ENCODE measurements at places on chromosomes 12 and 14.

- no peak overlapping the region for H3K27ac ChIP-seq
- H3K4me3 ChIP-seq, result no peak overlapping the region
- no peaks in the 10 kb centered on the region for H3K27me3 ChIP-seq
- peaks cover 55% of the 10 kb centered on the region for H3K36me3 ChIP-seq
- peaks cover 44% of the 10 kb centered on the region for H3K4me1 ChIP-seq
These were observed 35.9 kb downstream of the CD9 start for GRCh38 chr12:6235906-6236640.

GRCh38 chr12:31815096-31815495 is 86.3 kb upstream of the AMN1 start:
- DNase-seq, result no peak
- no peaks in the 10 kb centered on the region for H3K27me3 ChIP-seq
- no peak overlapping the region for H3K4me3 ChIP-seq
- H3K4me1 ChIP-seq, result no peaks in the 10 kb centered on the region

DNA sequence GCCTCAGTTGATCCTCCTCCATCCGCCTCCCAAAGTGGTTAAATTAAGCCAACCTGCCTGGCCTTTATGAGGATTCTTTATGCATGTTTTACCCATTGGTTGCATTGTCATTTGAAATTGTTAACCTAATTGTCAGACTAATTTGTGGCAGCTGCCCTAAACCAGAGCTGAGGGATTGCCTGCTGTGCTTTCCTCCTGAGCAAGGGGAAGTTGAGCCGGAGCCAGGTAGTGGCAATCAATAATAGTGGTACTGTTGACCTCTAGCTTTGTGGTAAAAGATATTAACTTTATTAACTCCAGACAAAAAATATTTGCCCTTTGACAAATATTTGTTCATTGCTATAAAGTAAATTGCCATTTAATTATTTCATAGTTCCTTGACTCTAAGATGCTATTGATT is 5.6 kb upstream of the HEBP1 start:
- H3K27me3 ChIP-seq, result no peaks in the 10 kb centered on the region

DNA sequence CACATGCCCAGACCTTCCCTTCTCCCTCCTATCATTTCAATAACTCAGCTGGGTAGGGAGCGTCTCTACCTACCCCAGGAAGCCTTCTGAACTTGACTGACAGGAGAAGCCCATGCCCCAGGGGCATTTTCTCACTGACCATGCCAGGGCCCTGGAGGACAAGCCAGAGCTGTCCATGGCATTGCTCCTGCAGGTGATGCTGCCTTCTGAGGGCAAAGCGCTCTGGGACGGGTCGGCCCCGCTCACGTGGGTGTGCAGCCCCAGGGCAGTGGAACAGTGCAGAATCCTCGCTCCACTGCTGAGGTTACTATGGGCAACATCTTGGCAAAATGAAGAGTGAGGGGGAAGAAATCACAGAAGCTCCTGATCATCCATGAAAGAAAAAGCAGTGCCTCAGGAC is 28.5 kb upstream of the CIPC start:
- peaks cover 68% of the 10 kb centered on the region for H3K4me1 ChIP-seq
- H3K27ac ChIP-seq, result peak overlapping the region; percentile 47
- DNase-seq, result no peak
- H3K27me3 ChIP-seq, result no peaks in the 10 kb centered on the region
- H3K36me3 ChIP-seq, result no peaks in the 10 kb centered on the region

GRCh38 chr12:119870457-119870856 is 6.7 kb downstream of the CIT start:
- peaks cover 9% of the 10 kb centered on the region for H3K4me1 ChIP-seq
- no peak for DNase-seq
- H3K36me3 ChIP-seq, result no peaks in the 10 kb centered on the region
- H3K27me3 ChIP-seq, result no peaks in the 10 kb centered on the region
- no peak overlapping the region for H3K27ac ChIP-seq

- peak overlapping the region; percentile 46 for H3K4me3 ChIP-seq
- H3K4me1 ChIP-seq, result peaks cover 71% of the 10 kb centered on the region
- H3K36me3 ChIP-seq, result peaks cover 20% of the 10 kb centered on the region
- peak; percentile 69 for DNase-seq
These were observed 745 bp upstream of the ADCY4 start for GRCh38 chr14:24335461-24336171.

GRCh38 chr12:57614178-57614947 is 3.1 kb downstream of the ARHGEF25 start:
- H3K27ac ChIP-seq, result no peak overlapping the region
- peaks cover 30% of the 10 kb centered on the region for H3K4me1 ChIP-seq
- H3K27me3 ChIP-seq, result peaks cover 31% of the 10 kb centered on the region
- H3K36me3 ChIP-seq, result peaks cover 2% of the 10 kb centered on the region
- H3K4me3 ChIP-seq, result no peak overlapping the region

GRCh38 chr12:52874573-52875435 is 26.0 kb upstream of the KRT78 start:
- no peaks in the 10 kb centered on the region for H3K36me3 ChIP-seq
- no peaks in the 10 kb centered on the region for H3K27me3 ChIP-seq
- no peak for DNase-seq
- peak overlapping the region; percentile 52 for H3K4me3 ChIP-seq
- peaks cover 97% of the 10 kb centered on the region for H3K4me1 ChIP-seq

DNA sequence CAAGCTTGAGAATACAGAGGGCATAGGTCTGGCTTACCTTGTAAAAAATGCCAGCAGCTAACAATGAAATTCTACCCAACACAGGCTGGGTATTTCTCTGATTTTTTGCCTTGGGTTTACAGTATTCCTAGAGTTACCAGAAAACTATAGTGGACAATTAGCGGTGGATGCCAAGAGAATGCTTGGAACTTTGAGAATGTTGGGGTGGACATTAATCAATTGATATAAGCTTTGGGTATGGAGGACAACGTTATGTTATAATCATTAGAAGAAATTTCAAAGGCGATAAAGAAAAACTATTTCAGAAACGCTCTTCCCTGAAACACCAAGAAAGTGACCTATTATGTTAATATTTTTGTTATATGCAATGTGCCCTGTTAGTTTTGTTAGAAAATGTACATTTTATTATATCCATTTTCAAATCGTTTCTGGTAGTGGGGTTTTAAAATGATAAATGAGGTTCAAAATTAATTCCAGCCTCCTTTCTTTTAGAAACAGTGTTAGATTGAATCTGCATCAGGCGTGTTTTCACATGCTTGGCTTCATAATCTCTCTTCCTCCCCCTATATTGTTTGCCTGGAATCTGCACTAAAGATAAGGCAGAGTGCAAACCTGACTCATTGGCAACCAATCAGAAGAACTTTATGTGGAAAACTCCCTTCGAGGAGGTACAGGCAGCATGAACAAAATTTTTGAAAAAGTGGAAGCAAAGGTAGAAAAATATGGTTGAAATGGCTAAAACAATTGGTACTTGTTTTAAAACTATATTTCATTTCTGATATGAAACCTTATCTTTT is 1.4 kb upstream of the PTPRQ start:
- no peak overlapping the region for H3K27ac ChIP-seq
- H3K4me3 ChIP-seq, result no peak overlapping the region
- no peak for DNase-seq
- no peaks in the 10 kb centered on the region for H3K27me3 ChIP-seq

DNA sequence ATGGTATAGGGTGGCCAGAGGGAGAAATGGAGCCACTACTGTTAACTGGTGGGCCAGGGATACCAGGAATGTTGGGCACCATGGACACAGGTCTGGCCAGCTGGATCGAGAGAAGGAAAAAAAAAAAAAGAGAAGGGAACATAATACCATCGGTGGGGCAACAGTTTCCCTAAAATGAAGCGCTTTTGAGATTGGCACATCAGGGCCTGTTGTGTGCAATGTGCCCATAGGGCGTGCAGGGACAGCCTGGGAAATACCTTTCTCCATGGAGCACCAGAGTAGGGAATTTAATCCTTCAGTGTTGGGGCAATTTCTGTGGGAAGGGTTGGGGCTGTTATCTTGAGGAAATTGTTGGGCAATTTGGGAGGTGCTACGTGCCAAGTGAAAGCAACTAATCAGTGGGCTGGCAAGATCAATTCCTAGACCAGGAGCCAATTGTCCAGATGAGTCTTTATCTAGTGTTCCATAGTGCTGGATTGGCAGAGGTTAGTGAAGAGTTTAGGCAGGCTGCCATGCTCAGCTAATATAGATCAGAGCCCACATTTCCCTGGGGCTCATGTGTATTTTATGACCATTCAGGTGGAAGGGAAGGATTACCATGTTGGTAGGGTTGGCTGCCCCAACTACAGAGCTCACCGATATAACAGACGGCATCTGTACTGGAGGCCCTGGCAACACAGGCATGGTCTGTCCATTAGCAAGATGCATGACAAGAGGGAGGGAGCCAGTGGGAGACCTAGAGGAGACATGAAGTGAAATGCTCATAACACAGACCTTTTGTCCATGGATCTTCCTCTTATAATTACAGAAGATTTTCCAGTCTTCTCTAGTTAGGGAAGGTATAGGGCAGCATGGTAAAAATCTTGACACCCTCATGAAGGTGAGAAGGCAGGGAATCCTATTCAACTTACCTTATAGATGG is 25.5 kb upstream of the NPFF start:
- peaks cover 4% of the 10 kb centered on the region for H3K4me1 ChIP-seq
- peak; percentile 35 for DNase-seq
- no peaks in the 10 kb centered on the region for H3K27me3 ChIP-seq
- H3K36me3 ChIP-seq, result peaks cover 99% of the 10 kb centered on the region

GRCh38 chr12:69880571-69880970 is 55.5 kb downstream of the MYRFL start:
- H3K36me3 ChIP-seq, result no peaks in the 10 kb centered on the region
- no peak for DNase-seq
- no peak overlapping the region for H3K27ac ChIP-seq
- H3K4me1 ChIP-seq, result peaks cover 7% of the 10 kb centered on the region
- no peaks in the 10 kb centered on the region for H3K27me3 ChIP-seq
- no peak overlapping the region for H3K4me3 ChIP-seq

GRCh38 chr12:63495974-63496373 is 172.3 kb downstream of the DPY19L2 start:
- no peak overlapping the region for H3K4me3 ChIP-seq
- H3K36me3 ChIP-seq, result no peaks in the 10 kb centered on the region
- H3K27me3 ChIP-seq, result no peaks in the 10 kb centered on the region
- no peaks in the 10 kb centered on the region for H3K4me1 ChIP-seq

- no peak overlapping the region for H3K27ac ChIP-seq
- peaks cover 60% of the 10 kb centered on the region for H3K36me3 ChIP-seq
- no peaks in the 10 kb centered on the region for H3K27me3 ChIP-seq
- H3K4me3 ChIP-seq, result no peak overlapping the region
- peaks cover 5% of the 10 kb centered on the region for H3K4me1 ChIP-seq
These were observed 21.3 kb downstream of the PSMC1 start for GRCh38 chr14:90277581-90278198.

GRCh38 chr12:58363971-58364370 is 422.6 kb downstream of the ATP23 start:
- no peak for DNase-seq
- no peaks in the 10 kb centered on the region for H3K4me1 ChIP-seq
- no peaks in the 10 kb centered on the region for H3K27me3 ChIP-seq
- H3K4me3 ChIP-seq, result no peak overlapping the region
- H3K27ac ChIP-seq, result no peak overlapping the region

DNA sequence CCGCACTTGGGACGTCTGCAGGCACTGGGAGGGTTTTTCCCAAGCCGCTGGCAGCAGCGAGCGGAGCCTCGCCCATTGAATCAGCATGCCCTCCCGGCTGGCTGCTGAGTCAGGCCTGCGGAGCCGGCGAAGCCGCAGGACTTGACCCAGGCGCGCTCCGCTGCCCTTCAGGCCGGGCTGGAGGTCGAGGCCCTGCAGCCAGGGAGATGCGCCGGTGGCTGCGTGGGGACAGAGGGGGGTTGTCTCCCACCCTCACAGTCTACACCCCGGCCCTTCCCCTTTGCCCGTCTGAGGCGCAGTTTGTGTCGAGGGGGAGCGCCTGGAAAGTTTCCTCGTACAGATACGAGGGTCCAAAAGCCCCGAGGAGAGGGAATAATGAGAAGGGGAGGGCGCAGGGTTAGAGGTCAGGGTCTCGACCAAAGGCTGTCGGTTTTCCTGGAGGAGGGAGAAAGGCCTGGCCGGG is 759 bp upstream of the KLC1 start:
- H3K4me3 ChIP-seq, result peak overlapping the region; percentile 100
- peak overlapping the region; percentile 99 for H3K27ac ChIP-seq
- no peaks in the 10 kb centered on the region for H3K27me3 ChIP-seq
- H3K4me1 ChIP-seq, result peaks cover 59% of the 10 kb centered on the region

DNA sequence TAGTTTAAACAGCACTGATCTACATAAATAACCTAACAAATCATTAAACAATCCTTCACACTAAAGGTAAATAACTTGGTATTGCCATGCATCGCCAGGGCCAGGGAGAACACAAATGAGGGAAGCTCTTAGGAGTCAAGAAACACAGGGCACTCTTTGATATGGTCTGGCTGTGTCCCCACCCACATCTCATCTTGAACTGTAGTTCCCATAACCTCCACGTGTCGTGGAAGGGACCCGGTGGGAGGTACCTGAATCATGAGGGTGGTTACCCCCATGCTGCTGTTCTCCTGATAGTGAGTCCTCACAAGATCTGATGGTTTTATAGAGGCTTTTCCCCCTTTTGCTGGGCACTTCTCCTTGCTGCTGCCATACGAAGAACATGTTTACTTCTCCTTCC is 17.3 kb downstream of the TMEM132D start:
- H3K27ac ChIP-seq, result no peak overlapping the region
- H3K4me1 ChIP-seq, result no peaks in the 10 kb centered on the region
- no peak for DNase-seq
- H3K36me3 ChIP-seq, result no peaks in the 10 kb centered on the region
- no peak overlapping the region for H3K4me3 ChIP-seq

- no peaks in the 10 kb centered on the region for H3K27me3 ChIP-seq
- H3K4me3 ChIP-seq, result no peak overlapping the region
- no peak overlapping the region for H3K27ac ChIP-seq
- H3K4me1 ChIP-seq, result no peaks in the 10 kb centered on the region
- H3K36me3 ChIP-seq, result peaks cover 35% of the 10 kb centered on the region
- no peak for DNase-seq
These were observed 100.6 kb downstream of the HEATR5A start for GRCh38 chr14:31319701-31320100.

GRCh38 chr12:43282106-43282505 is 269.9 kb downstream of the ADAMTS20 start:
- H3K27ac ChIP-seq, result no peak overlapping the region
- no peaks in the 10 kb centered on the region for H3K36me3 ChIP-seq
- no peaks in the 10 kb centered on the region for H3K4me1 ChIP-seq
- H3K27me3 ChIP-seq, result no peaks in the 10 kb centered on the region
- no peak for DNase-seq

GRCh38 chr12:48280572-48280971 is 70.1 kb downstream of the ZNF641 start:
- no peaks in the 10 kb centered on the region for H3K27me3 ChIP-seq
- H3K4me3 ChIP-seq, result no peak overlapping the region
- H3K4me1 ChIP-seq, result no peaks in the 10 kb centered on the region
- H3K36me3 ChIP-seq, result no peaks in the 10 kb centered on the region
- DNase-seq, result no peak
- H3K27ac ChIP-seq, result no peak overlapping the region

Data from suprapubic skin (tissue), 4 donors.